Activated CD4-positive, alpha-beta memory T cell treated with anti-CD3 and anti-CD28 coated beads for 36 hours (primary cell): ENCODE measurements at places on chromosomes 3 and 15. TPM values are rescaled to one million over a fixed set of nuclear protein-coding genes. Genes with fewer than 3 reads are reported as not detected.

GRCh38 chr3:134084242-134084950 is 54.7 kb upstream of the SLCO2A1 start:
- DNase-seq, result no peak
- no peak overlapping the region for H3K27ac ChIP-seq
- no peaks in the 10 kb centered on the region for H3K4me1 ChIP-seq
- H3K4me3 ChIP-seq, result no peak overlapping the region
- peaks cover 3% of the 10 kb centered on the region for H3K27me3 ChIP-seq

DNA sequence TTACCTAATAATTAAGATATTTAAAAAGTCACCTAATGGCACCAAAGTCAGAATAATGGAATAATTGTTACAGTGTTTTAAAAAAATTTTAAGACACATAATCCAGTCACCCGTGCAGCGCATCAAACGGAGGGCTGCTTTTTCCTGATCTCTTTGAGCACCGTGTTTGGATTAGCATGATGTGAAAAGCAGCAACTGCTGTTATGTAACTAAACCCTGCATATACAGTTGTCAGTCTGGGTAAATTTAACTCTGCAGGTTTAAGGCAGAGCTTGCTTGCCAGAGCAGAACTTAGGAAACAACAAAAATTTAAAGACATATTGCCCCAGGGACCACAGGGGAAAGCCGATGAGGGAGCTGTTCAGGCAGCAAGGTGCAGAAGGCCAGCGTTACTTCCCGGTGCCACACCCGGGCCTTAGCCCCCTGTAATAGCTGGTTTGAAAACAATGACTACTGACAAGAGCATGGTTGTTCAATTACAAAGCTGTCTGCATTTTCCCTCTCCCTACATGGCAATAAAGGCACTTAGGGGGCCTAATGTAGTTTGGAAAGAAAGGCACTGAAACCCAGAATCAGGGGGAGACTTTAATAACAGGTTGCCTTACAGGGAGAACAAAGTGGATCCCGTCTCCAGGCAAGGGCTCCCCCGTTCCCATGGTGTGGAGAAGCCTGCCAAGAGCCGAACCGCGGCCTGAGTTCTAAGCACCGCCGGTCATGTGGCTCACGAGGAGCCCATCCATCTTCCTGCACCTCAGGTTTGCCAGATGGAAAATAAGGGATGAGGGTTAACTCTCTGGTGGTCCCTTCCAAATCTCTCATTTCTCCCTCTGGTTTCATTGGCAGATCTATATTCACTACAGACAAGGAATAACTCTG is 32.2 kb downstream of the RORA start:
- no peak overlapping the region for H3K4me3 ChIP-seq
- peaks cover 6% of the 10 kb centered on the region for H3K27me3 ChIP-seq
- no peak for DNase-seq

GRCh38 chr3:190000187-190000860 is 120.4 kb downstream of the P3H2 start:
- DNase-seq, result no peak
- no peak overlapping the region for H3K27ac ChIP-seq
- H3K27me3 ChIP-seq, result peaks cover 6% of the 10 kb centered on the region
- H3K36me3 ChIP-seq, result no peaks in the 10 kb centered on the region

- H3K27me3 ChIP-seq, result no peaks in the 10 kb centered on the region
- no peak for DNase-seq
- no peak overlapping the region for H3K27ac ChIP-seq
- H3K36me3 ChIP-seq, result no peaks in the 10 kb centered on the region
- no peaks in the 10 kb centered on the region for H3K4me1 ChIP-seq
These were observed 59.7 kb upstream of the MAGI1 start for GRCh38 chr3:66098436-66098835.

GRCh38 chr15:75229191-75230015 is 27.7 kb downstream of the C15orf39 start:
- peaks cover 13% of the 10 kb centered on the region for H3K27me3 ChIP-seq
- H3K4me1 ChIP-seq, result no peaks in the 10 kb centered on the region
- no peaks in the 10 kb centered on the region for H3K36me3 ChIP-seq
- no peak overlapping the region for H3K27ac ChIP-seq
- H3K4me3 ChIP-seq, result no peak overlapping the region

DNA sequence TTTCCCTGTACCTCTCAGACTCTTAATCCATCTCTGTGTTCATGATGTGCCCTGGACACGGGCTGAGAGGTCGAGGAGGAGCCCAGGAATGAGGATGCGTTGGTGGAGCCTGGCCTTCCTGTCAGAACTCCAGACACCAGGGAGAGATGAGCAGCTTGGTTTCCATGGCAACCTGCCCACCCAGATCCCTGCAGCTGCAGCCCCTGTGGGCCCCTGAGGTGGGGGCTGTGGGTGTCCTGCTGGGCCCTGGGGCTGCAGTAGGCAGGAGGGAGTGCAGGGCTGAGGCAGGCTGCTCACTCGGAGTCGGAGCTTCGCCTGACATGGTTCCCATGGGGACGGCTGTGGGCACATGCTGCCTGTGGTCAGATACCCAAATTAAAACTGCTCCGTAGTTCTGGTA is 7.7 kb upstream of the SCN10A start:
- peaks cover 7% of the 10 kb centered on the region for H3K27me3 ChIP-seq
- DNase-seq, result no peak
- H3K36me3 ChIP-seq, result no peaks in the 10 kb centered on the region
- H3K27ac ChIP-seq, result no peak overlapping the region
- H3K4me3 ChIP-seq, result no peak overlapping the region

DNA sequence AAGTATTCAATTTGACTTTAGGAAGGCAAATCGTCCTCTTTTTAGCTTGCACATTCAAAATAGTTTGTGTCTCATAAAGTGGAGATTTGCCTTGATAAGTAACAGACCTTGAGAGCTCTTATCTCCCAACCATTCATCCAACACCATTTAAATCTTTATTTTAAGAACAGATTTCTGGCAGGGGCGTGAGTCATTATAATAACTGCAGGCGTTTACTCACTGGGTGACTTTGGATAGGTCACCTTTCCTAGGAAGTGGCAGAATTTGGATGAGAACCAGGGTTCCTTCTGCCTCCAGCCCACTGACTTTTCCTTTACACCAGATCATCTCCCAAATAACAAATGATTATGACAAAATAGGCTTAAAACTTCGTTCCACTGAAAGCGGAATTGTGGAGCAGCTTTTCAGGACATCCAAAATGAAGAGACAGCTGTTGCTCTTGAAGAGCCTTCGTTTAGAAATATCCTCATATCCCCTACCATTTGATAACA is 5.0 kb downstream of the LMCD1 start:
- H3K36me3 ChIP-seq, result no peaks in the 10 kb centered on the region
- H3K4me1 ChIP-seq, result peaks cover 14% of the 10 kb centered on the region
- no peak overlapping the region for H3K4me3 ChIP-seq
- no peak for DNase-seq

DNA sequence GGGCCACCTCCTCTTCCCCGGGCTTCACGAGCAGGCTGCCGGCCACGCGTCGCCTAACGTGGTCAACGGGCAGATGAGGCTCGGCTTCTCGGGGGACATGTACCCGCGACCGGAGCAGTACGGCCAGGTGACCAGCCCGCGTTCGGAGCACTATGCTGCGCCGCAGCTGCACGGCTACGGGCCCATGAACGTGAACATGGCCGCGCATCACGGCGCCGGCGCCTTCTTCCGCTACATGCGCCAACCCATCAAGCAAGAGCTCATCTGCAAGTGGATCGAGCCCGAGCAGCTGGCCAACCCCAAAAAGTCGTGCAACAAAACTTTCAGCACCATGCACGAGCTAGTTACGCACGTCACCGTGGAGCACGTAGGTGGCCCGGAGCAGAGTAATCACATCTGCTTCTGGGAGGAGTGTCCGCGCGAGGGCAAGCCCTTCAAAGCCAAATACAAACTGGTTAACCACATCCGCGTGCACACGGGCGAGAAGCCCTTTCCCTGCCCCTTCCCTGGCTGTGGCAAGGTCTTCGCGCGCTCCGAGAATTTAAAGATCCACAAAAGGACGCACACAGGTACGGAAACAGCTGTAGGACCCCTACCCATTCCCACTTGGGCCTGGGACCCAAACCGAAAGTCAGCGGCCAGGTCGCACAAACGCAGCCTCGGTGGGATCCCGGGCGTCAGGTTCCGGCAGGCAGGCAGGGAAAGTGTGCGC is 1.5 kb downstream of the ZIC1 start:
- no peak for DNase-seq
- peak overlapping the region; percentile 40 for H3K27ac ChIP-seq
- peaks cover 25% of the 10 kb centered on the region for H3K4me1 ChIP-seq
- peaks cover 33% of the 10 kb centered on the region for H3K36me3 ChIP-seq
- H3K27me3 ChIP-seq, result peaks cover 80% of the 10 kb centered on the region

- no peak for DNase-seq
- H3K27ac ChIP-seq, result no peak overlapping the region
- no peaks in the 10 kb centered on the region for H3K4me1 ChIP-seq
- no peaks in the 10 kb centered on the region for H3K27me3 ChIP-seq
- no peak overlapping the region for H3K4me3 ChIP-seq
- peaks cover 21% of the 10 kb centered on the region for H3K36me3 ChIP-seq
These were observed 20.9 kb downstream of the ACAD11 start for GRCh38 chr3:132638706-132639105.

DNA sequence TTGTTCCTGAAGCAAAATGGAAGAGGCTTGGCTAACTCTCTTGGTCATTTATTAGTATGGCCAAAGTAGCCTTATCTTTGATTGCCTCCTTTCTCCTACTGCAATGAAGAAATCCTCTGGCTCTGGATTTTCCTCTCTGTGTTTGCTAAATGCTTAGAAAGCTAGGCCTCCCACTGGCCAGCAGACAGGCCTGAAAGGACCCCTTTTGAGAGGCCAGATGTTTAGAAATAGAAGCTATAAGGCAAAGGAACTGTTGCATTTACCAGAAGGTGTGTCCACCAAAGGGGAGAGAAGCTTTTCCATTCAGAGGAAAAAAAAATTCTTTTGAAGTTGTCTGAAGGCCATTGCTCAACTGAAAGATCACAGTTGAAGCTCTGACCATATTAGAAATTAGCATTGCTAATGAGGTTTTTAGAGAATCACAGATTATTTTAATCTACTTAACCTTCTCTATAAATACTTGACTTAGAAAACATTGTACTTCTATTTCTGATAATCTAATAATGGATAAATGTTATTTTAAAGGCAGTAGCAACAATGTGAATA is 160.8 kb downstream of the SYNPR start:
- DNase-seq, result no peak
- H3K27ac ChIP-seq, result no peak overlapping the region
- H3K4me3 ChIP-seq, result no peak overlapping the region
- H3K27me3 ChIP-seq, result no peaks in the 10 kb centered on the region
- no peaks in the 10 kb centered on the region for H3K4me1 ChIP-seq

GRCh38 chr3:17707813-17708543 is 34.5 kb downstream of the TBC1D5 start:
- H3K27ac ChIP-seq, result no peak overlapping the region
- no peak overlapping the region for H3K4me3 ChIP-seq
- DNase-seq, result no peak
- H3K27me3 ChIP-seq, result no peaks in the 10 kb centered on the region

DNA sequence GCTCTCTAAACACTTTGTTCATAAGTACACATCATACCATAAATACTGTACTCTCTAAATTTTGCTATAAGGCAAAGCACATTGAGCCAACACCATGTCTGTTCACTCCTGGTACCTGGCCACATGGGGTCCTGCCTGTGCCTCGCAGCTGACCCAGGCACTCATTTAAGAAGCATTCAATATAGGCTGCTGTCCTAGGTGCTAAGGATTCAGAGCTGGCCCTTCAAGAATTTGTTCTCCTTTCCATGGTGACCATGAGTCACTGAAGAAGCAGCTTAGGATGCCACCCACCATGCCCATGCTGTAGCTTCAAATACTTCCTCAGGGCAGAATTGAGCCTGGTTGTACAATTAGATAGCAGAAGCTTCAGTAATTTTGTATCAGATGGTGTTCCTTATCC is 119.2 kb upstream of the ZBED2 start:
- no peaks in the 10 kb centered on the region for H3K36me3 ChIP-seq
- no peak for DNase-seq
- no peak overlapping the region for H3K27ac ChIP-seq
- H3K4me3 ChIP-seq, result no peak overlapping the region
- no peaks in the 10 kb centered on the region for H3K27me3 ChIP-seq

GRCh38 chr3:124117486-124117885 is 125.6 kb upstream of the ROPN1 start:
- peaks cover 10% of the 10 kb centered on the region for H3K27me3 ChIP-seq
- H3K36me3 ChIP-seq, result no peaks in the 10 kb centered on the region
- no peak overlapping the region for H3K27ac ChIP-seq

GRCh38 chr3:184238246-184238818 is 8.9 kb downstream of the VWA5B2 start:
- no peak overlapping the region for H3K27ac ChIP-seq
- no peaks in the 10 kb centered on the region for H3K27me3 ChIP-seq
- DNase-seq, result no peak
- H3K36me3 ChIP-seq, result peaks cover 9% of the 10 kb centered on the region
- H3K4me1 ChIP-seq, result no peaks in the 10 kb centered on the region

GRCh38 chr15:100306098-100306497 is 35.7 kb downstream of the ADAMTS17 start:
- no peak overlapping the region for H3K4me3 ChIP-seq
- DNase-seq, result no peak
- H3K4me1 ChIP-seq, result no peaks in the 10 kb centered on the region
- no peak overlapping the region for H3K27ac ChIP-seq
- H3K27me3 ChIP-seq, result no peaks in the 10 kb centered on the region

DNA sequence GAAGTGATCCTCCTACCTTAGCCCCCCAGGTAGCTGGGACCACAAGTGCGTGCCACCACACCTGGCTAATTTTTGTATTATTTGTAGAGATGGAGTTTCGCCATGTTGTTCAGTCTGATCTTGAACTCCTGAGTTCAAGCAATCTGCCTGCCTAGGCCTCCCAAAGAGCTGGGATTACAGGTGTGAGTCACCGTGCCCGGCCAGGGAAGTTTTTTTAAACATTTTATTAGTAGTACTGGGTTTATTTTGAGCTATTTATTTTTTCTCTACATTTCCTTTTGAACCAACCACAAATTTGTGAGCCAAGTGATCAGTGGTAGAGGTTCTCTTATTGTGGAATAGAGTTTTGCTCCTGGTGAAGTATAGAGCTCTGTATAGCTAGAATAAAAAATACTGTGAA is 33.7 kb downstream of the ARMC8 start:
- no peak overlapping the region for H3K27ac ChIP-seq
- H3K4me1 ChIP-seq, result peaks cover 31% of the 10 kb centered on the region
- no peaks in the 10 kb centered on the region for H3K27me3 ChIP-seq
- peaks cover 23% of the 10 kb centered on the region for H3K36me3 ChIP-seq
- no peak overlapping the region for H3K4me3 ChIP-seq

- H3K4me1 ChIP-seq, result no peaks in the 10 kb centered on the region
- no peaks in the 10 kb centered on the region for H3K27me3 ChIP-seq
- DNase-seq, result no peak
- H3K27ac ChIP-seq, result no peak overlapping the region
- peaks cover 5% of the 10 kb centered on the region for H3K36me3 ChIP-seq
- H3K4me3 ChIP-seq, result no peak overlapping the region
These were observed 9.2 kb upstream of the GRK7 start for GRCh38 chr3:141754032-141754431.

Gene LMAN1L
- total RNA-seq, result not detected

Gene VGLL3
- not detected for total RNA-seq

Gene TEX55
- not detected for total RNA-seq

Gene AMIGO3
- not detected for total RNA-seq

Gene TEX9
- total RNA-seq, result 1.3 TPM

Gene ABHD5
- 11.4 TPM for total RNA-seq

Gene AHSG
- total RNA-seq, result not detected

Gene KY
- not detected for total RNA-seq

Gene KCNMB2
- total RNA-seq, result not detected

Gene CAMK2N2
- total RNA-seq, result 0.51 TPM

Gene NDN
- 1.3 TPM for total RNA-seq
